ENCODE measurements at places on chromosomes 5 and 9. TPM values are rescaled to one million over a fixed set of nuclear protein-coding genes. Genes with fewer than 3 reads are reported as not detected.

CCDC152 gene
- not detected for total RNA-seq

DUSP1 gene
- total RNA-seq: 286 TPM

UGT3A1 gene
- not detected for total RNA-seq

FAM200C gene
- 1.2 TPM for total RNA-seq

CER1 gene
- total RNA-seq: not detected

HTR4 gene
- total RNA-seq: 0.15 TPM

GLIPR2 gene
- 0.10 TPM for total RNA-seq

TMEFF1 gene
- not detected for total RNA-seq

GTF2H2 gene
- 8.8 TPM for total RNA-seq

CNTFR gene
- not detected for total RNA-seq

CARD6 gene
- total RNA-seq: 1.2 TPM

GFI1B gene
- total RNA-seq: not detected

SPINK4 gene
- 1.3 TPM for total RNA-seq

ZNF883 gene
- not detected for total RNA-seq

HSPA5 gene
- 46.5 TPM for total RNA-seq

ESM1 gene
- not detected for total RNA-seq

NEURL1B gene
- 0.79 TPM for total RNA-seq

STK10 gene
- total RNA-seq: 19.0 TPM

GFPT2 gene
- total RNA-seq: not detected

IL9 gene
- total RNA-seq: not detected

FGF18 gene
- total RNA-seq: 0.37 TPM

SPATA31A1 gene
- not detected for total RNA-seq

SLC6A3 gene
- total RNA-seq: not detected

ANKRD18B gene
- not detected for total RNA-seq
